CD8-positive, alpha-beta memory T cell (primary cell): ENCODE measurements at places on chromosomes 11 and 22. TPM values are rescaled to one million over a fixed set of nuclear protein-coding genes. Genes with fewer than 3 reads are reported as not detected.

The PRPF19 gene
- 204 TPM for total RNA-seq

The FGF3 gene
- not detected for total RNA-seq

The FBLN1 gene
- total RNA-seq: not detected

The CSNK2A3 gene
- 2.6 TPM for total RNA-seq

The OR56A1 gene
- not detected for total RNA-seq

The ACTN3 gene
- total RNA-seq: 0.33 TPM

The LRRN4CL gene
- 0.22 TPM for total RNA-seq

The PAFAH1B2 gene
- 79.5 TPM for total RNA-seq
